ENCODE measurements at places on chromosomes 12 and 14.

GRCh38 chr14:59768855-59769375 is 101.7 kb downstream of the RTN1 start:
- no peak for DNase-seq

GRCh38 chr14:95679148-95679815 is 6.9 kb upstream of the TCL1B start:
- no peak for DNase-seq

- no peak for DNase-seq
Observed at GRCh38 chr12:130251236-130251780, 86.4 kb upstream of the PIWIL1 start.

GRCh38 chr12:82708061-82708879 is 21.6 kb downstream of the TMTC2 start:
- peak; percentile 79 for DNase-seq

DNA sequence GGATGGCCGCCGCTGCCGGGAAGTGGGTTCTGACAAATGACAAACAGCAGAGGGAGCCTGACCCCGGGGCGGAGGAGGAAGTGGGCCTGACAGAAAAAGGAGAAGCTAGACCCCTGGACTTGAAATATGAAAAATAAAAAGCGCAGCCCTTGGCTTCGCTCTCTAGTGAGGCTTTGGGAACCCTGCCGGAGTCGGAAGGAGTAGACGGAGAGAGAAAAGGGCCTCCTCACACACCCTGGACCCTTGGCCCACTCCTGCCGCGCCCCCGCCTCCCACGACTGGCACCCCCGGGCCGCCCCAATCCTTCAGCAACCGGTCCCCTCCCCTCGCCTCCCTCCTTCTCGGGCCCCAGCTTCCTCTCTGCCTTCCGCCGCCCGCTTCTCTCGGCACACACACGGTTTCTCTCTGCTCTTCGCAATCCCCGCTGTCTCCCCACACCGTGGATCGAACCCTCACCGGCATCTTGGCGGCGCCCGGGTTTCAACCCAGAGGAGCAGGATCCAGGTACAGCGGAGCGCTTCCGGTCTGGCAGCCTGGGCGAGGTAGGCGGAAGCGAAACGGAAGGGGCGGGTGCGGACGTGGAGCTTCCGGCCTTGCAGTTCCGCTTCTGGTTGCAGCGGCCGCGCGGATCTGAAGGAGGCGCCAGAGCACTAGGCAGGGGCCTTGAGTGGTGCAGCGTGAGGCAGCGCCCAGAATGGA is at the start of gene ARPC3:
TSS of gene ARPC3 (minus strand) at position 539 of the 699 bp plus-strand sequence. CDS start at position 462, 77 bp downstream.
- DNase-seq: peak; percentile 95

Measured in putamen (tissue), 1 donor.